Panc1 (cell line): ENCODE measurements at places on chromosomes 7 and 10. TPM values are rescaled to one million over a fixed set of nuclear protein-coding genes. Genes with fewer than 3 reads are reported as not detected.

DNA sequence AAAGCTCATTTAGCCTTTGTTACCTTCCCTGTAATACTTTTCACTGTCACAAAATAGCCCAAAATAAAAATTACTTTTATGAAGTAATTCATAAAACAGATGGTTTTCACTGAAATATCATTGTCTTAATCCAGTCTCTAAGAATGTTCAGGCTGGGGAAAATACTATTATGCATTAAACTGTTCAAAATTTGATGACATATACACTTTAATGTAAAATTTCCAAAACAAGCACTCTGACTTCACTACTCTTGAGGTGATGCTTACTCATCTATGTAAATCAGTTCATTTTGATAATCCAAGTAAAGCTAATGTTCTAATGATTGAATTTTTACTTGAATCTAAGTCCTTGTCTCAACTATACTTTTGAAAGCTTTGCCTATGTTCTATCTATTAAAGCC lies 127.9 kb downstream of the KMT2C start:
- no peaks in the 10 kb centered on the region for H3K27me3 ChIP-seq
- DNase-seq: no peak
- no peak overlapping the region for H3K27ac ChIP-seq
- H3K4me1 ChIP-seq: no peaks in the 10 kb centered on the region
- H3K36me3 ChIP-seq: 0 out of 2 replicates have a peak, but pooled peaks cover 5% of the 10 kb centered on the region

Gene WNT16
- total RNA-seq: 0.39 TPM

Gene ZCCHC24
- total RNA-seq: 7.8 TPM

GRCh38 chr10:31700181-31700611 lies 228.4 kb downstream of the ARHGAP12 start:
- H3K36me3 ChIP-seq: no peaks in the 10 kb centered on the region
- H3K4me1 ChIP-seq: no peaks in the 10 kb centered on the region; the same call in 1 of the 2 replicates
- DNase-seq: no peak

- H3K4me3 ChIP-seq: no peak overlapping the region
- H3K36me3 ChIP-seq: no peaks in the 10 kb centered on the region
- DNase-seq: no peak
Observed at GRCh38 chr10:48444861-48445841, 138.7 kb downstream of the MAPK8 start.

DNA sequence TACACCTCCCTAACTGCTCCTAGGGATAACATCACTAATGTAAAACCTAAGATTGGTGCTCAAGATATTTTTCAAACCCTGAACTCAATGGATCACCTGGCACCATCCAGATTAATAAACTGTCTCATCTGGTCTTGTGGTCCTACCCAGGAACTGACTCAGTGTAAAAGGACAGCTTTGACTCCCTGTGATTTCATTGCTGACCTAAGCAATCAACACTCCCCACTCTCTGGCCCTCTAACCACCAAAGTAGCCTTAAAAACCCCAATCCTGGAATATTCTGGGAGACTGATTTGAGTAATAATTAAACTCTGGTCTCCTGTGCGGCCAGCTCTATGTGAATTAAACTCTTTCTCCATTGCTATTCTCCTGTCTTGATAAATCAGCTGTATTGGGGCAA lies 6.2 kb upstream of the USP54 start:
- no peak overlapping the region for H3K4me3 ChIP-seq
- peaks cover 15% of the 10 kb centered on the region for H3K4me1 ChIP-seq
- DNase-seq: no peak
- no peak overlapping the region for H3K27ac ChIP-seq
- H3K27me3 ChIP-seq: no peaks in the 10 kb centered on the region

Gene HABP2
- total RNA-seq: 0.13 TPM

GRCh38 chr7:143958781-143959180 lies 4.1 kb downstream of the OR2F1 start:
- DNase-seq: no peak
- no peaks in the 10 kb centered on the region for H3K4me1 ChIP-seq
- H3K36me3 ChIP-seq: no peaks in the 10 kb centered on the region
- H3K27me3 ChIP-seq: no peaks in the 10 kb centered on the region
- H3K27ac ChIP-seq: no peak overlapping the region

Gene SMURF1
- total RNA-seq: 47.0 TPM

Gene TMEM176B
- 0.31 TPM for total RNA-seq
